Activated T-helper 1 cell treated with anti-CD3 and anti-CD28 coated beads, Interleukin-2, amount 50 U/mL, for 16 hours (primary cell): ENCODE measurements at places on chromosomes 13 and 19.

- no peak for DNase-seq
These were observed 517.8 kb upstream of the SLITRK5 start for GRCh38 chr13:87153371-87153770.

DNA sequence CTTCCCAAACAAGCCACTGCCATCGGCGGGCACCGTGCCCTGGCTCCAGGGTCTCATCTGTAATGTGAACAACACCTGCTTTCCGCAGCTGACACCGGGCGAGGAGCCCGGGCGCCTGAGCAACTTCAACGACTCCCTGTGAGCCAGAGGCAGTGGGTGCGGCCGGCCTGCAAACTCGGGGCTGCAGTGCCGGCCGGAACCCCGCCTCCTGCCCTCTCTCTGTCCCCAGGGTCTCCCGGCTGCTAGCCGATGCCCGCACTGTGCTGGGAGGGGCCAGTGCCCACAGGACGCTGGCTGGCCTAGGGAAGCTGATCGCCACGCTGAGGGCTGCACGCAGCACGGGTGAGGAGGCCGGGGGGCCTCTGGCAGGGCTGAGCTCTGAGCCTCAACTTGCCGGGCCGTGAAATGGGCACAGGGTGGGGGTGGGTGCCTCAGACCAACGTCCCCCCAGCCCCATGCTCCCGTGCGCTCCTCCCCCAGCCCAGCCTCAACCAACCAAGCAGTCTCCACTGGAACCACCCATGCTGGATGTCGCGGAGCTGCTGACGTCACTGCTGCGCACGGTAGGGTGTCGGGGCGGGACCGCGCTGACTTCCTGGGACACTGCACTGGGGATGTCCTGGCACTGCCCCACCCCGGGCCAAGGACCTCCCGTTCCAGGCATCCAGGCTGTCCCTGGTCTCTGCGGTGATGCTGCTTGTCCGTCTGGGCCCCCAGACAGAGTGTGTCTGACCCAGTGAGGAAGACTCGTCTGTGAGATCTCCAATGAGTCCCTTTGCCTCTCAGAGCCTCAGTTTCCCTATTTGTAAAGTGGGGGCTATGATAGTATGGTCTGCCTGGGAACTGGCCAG lies 2.2 kb downstream of the ABCA7 start:
- no peak for DNase-seq

GRCh38 chr19:33424181-33424580 lies 50.7 kb downstream of the CEBPG start:
- DNase-seq = no peak

DNA sequence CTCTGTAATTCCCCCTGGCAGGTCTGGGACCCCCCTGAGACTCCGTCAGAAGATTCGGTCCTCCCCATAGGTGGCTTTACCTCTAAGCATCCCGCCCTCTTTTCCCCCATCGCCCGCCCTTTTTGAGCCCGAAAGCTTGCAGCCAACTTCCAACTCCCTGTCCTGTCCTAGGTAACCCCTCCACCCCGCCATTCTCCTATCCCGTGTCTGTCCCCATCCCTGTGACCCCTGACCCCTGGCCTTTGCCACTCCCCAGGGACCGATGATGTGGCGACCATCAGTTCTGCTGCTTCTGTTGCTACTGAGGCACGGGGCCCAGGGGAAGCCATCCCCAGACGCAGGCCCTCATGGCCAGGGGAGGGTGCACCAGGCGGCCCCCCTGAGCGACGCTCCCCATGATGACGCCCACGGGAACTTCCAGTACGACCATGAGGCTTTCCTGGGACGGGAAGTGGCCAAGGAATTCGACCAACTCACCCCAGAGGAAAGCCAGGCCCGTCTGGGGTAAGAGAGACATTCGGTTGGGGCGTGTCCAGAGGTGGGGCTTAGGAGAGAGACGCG lies 488 bp downstream of the RCN3 start:
- no peak for DNase-seq

GRCh38 chr13:76053181-76053580 lies 417.1 kb downstream of the LMO7 start:
- DNase-seq = no peak

DNA sequence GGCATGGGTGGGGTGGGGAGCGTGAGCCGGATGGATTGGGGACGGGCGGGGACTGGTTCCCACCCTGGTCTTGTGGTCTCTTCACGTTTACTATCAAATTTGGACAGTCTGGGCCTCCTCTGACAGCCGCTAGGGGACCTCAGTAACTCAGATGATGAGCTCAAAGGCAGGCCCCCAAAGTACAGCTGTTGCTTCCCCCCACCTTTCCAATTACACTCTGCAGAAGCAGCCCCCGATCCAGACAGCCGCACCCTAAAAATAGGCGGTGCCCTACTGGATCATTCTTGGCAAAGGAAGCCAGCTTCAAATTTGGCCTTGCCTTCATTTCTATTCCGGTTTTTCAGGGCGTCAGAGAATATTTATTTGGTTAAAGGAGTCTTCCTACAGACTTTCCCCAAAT lies 1.9 kb upstream of the FOXO1 start:
- DNase-seq = no peak

GRCh38 chr19:33806434-33806881 lies 9.8 kb downstream of the KCTD15 start:
- no peak for DNase-seq

GRCh38 chr19:43229315-43229714 lies 23.9 kb upstream of the PSG4 start:
- no peak for DNase-seq

DNA sequence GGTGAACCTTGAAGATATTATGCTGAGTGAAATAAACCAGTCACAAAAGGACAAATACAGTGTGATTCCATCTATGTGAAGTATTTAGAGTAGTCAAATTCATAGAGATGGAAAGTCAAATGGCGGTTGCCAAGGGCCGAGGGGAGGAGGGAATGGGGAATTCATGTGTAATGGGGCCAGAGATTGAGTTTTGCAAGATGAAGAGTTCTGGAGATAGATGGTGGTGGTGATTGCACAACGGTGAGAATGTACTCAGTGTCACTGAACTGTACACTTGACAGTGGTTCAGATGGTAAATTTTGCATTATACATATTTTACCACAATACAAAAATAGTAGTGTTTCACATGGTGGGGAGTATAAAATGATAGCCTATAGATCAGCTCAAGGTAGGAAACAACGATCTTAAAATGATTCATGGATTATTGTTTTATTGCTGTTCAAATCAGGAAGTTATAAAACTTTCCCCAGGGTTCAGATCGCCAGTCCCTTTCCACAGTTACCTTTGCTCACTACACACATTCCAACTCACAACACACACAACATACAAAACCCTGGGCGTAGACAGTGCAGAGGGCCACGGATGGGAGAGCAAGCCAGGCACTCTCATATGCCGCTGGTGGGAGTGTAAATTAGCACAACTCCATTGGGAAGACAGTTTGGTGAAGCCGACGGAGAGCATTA lies 219.9 kb downstream of the ZIC5 start:
- no peak for DNase-seq

DNA sequence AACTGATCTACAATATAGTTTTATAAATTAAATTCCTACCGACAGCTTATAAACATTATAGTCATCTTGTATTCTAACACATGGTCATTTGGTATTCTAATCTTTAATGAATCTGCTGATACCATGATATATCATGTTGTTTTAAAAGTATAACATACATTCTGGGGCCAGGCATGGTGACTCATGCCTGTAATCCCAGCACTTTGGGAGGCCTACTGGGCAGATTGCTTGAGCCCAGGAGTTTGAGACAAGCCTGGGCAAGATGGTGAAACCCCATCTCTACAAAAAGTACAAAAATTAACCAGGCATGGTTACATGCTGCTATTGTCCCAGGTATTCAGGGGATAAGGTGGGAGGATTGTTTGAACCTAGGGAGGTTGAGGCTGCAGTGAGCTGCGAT lies 3.1 kb downstream of the ZNF383 start:
- DNase-seq = no peak

- no peak for DNase-seq
These were observed 4.8 kb upstream of the DHRS12 start for GRCh38 chr13:51808811-51809210.

GRCh38 chr13:33229446-33230177 lies 55.9 kb downstream of the STARD13 start:
- DNase-seq = no peak

DNA sequence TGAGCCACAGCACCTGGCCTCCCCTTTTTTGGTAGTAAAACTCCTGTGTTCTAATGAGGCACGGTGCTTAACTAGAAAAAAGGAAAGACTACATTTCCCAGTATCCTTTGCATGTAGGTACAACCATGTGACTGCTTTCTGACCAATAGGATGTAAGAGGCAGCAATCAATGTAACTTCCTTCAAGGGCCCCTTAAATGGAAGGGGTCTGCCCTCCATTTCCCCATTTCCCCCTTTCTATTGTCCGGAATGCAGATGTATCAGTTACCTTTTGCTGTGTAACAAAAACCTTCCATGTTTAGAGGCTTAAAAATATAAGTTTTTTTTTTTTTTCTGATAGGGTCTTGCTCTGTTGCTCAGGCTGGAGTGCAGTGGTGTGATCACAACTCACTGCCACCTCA lies 2.2 kb downstream of the GPR32 start:
- DNase-seq = no peak
